ENCODE measurements at places on chromosomes 2 and 18.

- DNase-seq: no peak
These were observed 1.1 kb upstream of the LIPG start for GRCh38 chr18:49560624-49561288.

DNA sequence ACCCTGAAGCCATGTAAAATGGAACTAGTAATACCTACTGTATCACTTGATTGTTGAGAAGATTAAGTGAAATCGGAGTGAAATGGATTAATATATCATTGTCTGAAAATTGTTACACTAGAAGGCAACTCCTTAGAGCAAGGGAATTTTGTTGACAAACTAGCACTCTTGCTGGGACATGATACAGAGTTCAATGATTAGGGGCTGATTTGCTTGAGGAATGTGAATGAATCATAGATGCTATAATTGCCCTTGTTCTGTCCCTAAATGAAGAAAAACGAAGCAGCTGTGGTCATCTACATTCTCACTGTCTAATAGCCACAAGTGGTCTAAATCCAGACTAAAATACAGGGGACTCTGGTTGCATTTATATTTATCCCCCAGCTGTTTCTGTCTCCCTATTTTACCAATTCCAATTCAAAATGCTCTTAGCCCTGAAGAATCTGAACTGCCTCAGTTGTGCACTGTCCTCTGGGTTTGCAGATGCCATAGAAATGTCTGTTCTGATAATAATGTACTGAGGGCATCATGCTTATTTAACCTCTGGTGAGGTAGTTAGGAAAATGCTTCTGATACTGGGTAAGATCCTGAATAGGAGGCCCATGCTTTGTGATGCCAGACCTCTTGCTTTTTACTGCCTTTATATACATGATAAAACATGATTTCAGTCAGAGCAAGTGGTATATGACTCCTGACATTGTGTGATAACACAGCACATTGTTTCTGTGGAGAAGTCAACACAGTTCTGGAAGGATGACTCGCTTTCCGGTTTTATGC lies 382.1 kb downstream of the NRXN1 start:
- DNase-seq: no peak

GRCh38 chr2:53576166-53576565 lies 191.4 kb upstream of the CHAC2 start:
- no peak for DNase-seq

DNA sequence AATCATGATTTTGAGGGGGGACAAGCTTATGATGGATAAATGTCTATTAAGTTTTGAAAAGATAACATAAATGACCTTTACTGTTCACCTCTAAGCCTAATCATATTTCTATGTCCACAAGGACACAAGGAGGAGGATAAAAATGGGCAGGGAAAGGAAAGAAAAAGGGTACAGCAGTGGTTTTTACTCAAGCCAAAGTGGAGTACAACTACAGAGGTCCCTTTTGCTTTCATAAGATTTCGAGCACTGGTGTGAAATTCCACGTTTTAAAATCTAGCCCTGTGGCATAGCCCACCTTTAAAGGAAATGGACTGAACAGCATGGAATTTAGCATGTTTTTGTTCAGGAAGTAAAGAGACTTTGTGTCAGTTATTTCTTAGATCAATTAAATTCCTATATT lies 19.2 kb downstream of the FN1 start:
- DNase-seq: no peak

DNA sequence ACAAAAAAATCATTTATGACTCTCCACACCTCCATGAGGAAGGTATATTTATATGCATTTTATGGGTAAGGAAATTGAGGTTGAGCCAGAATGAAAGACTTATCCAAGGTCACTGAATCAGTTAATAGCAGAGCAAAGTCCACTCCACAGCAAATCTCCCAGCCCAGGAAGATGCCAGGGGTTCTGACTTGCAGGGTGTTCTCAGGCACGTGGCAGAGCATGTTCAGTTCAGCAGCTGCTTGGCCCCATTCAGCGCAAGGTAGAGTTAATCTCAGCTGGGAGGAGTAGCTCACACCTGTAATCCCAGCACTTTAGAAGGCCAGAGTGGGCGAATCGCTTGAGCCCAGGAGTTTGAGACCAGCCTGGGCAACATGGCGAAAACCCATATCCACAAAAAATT lies 17.8 kb upstream of the DGKD start:
- DNase-seq: no peak

All from RKO (cell line).